ENCODE measurements at places on chromosomes 2 and 18. TPM values are rescaled to one million over a fixed set of nuclear protein-coding genes. Genes with fewer than 3 reads are reported as not detected.

Gene TRAPPC8
- 18.4 TPM for polyA plus RNA-seq

Gene PLGLB1
- polyA plus RNA-seq, result 0.87 TPM

Gene ZNF892
- polyA plus RNA-seq, result 0.45 TPM

Gene ABCB11
- 0.02 TPM for polyA plus RNA-seq

Gene GPR35
- polyA plus RNA-seq, result 0.60 TPM

Gene TCF23
- 0.22 TPM for polyA plus RNA-seq

Gene NCK2
- polyA plus RNA-seq, result 26.6 TPM

Gene INO80B
- polyA plus RNA-seq, result 21.4 TPM

Gene ANKRD62
- 0.03 TPM for polyA plus RNA-seq
